Ureter (tissue), 1 donor: ENCODE measurements at places on chromosomes 16 and 17. TPM values are rescaled to one million over a fixed set of nuclear protein-coding genes. Genes with fewer than 3 reads are reported as not detected.

Gene CCL4
- 6.1 TPM for total RNA-seq

DNA sequence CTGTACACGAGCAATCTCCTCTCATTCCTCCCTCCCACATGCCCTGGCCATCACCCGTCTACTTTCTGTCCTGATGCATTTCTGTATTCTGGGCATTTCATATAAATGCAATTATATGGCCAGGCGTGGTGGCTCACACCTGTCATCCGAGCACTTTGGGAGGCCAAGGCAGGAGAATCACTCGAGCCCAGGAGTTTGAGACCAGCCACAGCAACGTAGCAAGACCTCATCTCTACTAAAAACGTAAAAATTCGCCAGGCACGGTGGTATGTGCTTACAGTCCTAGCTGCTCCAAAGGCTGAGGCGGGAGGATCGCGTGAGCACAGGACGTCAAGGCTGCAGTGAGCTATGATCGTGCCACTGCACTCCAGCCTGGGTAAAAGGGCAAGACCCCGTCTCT is 4.8 kb downstream of the MEAK7 start:
- DNase-seq, result no peak

Gene WNK4
- total RNA-seq, result not detected

DNA sequence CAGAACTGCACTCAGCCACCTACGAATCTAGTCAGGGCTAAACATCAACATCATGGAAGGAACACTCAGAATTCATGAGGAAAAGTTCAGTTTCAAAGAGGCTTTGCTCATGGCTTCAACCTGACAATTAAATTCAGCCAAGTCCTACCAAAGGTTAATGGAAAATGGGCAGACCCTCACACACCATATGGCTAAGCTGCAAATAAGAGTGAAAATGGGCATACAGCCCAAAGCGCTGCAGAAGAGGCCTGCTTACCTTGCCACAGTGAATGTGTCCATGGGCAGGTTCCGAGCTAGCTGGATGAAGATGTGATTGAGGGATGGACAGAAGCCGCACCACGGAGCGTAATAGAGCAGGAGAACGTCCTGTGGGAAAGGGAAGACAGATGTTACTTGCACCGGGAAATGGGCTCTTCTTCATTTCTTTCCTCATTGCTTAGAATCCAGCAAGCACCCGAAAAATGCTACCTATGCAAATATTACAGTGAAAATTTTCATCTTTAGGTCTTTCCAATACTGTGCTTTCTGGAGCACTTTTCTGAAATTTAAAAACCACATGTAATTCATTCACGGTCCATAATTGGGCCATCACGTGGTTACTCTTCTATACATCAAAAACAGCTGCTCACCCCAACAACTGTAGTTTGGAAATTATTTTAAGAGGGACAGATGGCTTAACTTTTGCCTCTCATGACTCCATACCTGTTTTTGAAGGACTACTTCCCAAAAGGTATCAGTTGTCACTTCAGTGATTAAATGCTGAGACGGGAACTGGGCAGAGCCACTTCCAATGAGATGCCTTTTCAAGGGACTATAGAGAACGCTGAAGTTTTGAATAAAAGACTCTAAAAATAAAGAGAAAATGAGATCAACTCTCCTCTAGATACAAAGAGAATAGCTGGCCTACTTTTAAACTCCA is 19.6 kb downstream of the SNN start:
- no peak for DNase-seq

DNA sequence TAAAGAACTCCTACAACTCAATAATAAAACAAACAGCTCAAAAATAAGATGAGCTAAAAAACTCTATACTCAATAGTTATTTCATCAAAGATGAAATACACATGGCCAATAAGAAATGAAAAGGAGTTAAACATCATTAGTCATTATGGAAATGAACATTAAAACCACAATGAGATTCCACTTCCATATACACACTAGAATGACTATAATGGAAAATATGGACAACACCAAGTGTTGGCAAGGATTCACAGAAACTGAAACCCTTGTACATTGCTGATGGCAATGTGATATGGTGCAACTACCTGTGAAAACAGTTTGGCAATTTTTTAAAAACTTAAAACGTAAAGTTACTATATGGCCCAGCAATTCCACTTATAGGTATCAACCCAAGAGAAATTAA is 91.4 kb downstream of the GRIN2A start:
- no peak for DNase-seq

Gene SLFN14
- not detected for total RNA-seq

Gene CSH1
- not detected for total RNA-seq

DNA sequence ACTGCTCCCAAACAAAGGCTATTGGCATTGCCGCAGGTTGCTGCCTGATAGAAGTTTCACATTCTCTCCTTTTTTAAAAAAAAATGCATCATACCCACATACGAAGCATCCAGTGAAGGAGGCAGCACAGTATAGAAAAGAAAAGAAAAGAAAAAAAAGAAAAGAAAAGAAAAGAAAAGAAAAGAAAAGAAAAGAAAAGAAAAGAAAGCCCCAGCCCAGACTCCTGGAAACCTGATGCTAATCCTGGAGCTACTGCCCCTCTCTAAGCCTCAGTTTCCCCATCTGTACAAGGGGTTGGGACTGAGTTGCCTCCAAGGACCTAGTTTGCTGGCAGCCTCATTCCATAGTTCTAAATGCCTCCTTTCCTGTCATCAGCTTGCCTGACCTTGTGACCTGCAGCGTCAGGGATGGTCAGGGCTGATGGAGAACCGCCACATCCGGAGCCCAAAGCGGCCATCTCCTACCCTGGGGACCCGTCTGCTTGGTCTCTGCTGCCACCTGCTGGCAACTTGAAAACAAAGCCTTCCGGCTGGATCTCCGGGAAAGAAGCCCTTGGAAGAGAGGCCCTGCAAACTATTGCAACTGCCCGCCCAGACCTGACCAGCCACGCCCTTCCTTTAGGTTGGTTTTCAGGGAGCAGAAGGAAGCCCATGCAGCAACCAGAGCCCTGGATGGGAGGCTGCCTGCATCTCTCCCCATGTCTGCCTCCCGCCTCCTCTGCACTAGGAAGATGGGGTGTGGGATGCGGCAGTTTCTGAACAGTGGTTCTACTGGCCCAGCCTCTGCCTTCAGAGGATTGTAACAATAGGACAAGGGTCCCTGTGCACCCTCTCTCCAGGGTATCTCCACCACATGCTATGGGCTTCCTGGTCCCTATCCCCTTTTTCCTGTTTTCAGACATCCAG is 13.0 kb downstream of the AIPL1 start:
- DNase-seq, result peak; percentile 86

Gene KRT16
- 0.73 TPM for total RNA-seq

Gene KRT28
- not detected for total RNA-seq

DNA sequence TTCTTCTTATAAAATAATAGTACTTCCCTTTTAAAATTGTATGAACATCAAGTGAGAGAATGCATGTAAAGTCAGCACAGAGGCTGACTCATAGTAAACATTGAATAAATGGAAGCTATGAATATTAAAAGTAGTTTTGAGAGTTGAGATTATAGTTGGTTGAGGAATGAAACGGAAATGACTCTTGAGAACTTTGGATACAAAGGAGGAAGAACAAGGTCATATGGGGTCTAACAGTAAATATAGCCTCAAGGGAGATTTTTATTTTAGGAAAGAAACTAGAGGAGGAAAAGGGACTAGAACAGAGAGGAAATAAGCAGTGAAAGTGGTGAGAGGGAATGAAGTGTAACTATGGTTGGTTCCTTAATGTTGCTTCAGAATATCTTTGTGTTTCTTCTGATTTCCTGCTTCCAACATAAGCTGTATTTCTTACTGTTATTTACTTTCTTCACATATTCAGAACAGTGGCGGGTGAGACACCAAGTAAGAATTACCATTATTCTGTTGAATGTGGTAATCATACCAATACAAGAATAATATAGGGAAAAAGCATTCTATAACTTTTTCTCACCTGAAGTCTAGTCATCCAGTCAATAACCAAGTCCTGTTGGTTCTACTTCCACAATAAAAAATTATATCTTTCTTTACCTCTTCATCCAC is 165.1 kb downstream of the CHD9 start:
- DNase-seq, result no peak

GRCh38 chr17:56793957-56794356 is 39.8 kb downstream of the C17orf67 start:
- no peak for DNase-seq

GRCh38 chr16:19853742-19854542 is 30.7 kb downstream of the GPRC5B start:
- no peak for DNase-seq

DNA sequence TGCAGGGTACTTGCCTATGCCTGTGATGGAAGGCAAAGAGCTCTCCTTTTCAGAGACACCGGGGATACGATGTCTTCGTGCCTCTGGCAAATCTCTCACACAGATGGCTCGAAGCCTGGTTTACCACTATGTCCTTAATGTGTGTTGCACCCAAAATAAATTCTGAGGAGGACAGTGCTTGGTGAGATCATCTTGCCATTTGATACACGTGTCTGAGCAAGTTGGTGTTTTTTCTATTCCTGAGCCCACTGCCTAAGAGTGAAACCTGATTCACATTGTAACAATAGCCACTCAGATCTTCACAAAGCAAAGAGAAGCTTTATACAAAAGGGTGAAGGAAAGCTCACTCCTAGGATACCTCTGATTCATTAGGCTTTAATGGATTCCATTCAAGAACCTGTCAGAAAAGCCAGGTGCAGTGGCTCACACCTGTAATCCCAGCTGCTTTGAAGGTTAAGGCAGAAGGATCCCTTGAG is 33.1 kb upstream of the AKAP1 start:
- DNase-seq, result no peak

Gene TMEM235
- total RNA-seq, result not detected

Gene HBQ1
- not detected for total RNA-seq

Gene MMP28
- 23.5 TPM for total RNA-seq

DNA sequence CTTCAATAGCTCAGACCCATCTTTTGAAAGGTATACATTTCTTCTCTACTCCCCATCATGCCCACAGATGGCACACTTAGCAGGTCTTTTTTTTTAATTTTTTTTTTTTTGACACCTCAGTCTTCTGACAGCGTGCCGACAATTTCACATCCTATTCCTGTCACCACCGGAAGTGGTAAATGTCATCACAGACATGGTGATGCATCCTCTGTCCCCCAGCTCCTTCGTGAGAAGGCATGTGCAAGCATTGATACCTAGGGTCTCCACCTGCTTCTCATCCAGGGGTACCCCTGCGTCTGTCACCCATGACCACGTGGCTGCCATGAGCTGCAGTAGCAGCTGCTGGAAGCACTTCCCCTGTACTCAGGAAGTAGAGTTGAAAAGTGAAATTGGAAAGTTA is 35.6 kb downstream of the ELAC2 start:
- no peak for DNase-seq

DNA sequence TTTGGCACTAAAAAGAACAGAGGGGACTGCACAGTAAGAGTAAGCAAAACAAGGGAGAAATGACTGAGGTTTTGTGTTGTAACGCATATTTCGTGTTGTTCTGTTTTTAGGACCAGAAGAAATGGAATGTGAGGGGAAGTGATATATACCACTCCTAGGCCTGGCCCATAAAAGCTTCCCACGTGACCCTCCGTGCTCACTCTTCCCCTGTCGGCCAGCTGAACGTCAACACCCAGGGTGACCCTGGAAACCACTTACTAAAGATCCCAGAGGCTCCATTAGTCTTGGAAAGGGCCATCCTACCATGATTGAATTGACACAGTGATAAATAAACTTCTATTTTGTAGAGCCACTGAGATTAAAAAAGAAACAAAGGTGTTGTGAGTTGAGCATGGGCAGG is 79.8 kb downstream of the HELZ start:
- no peak for DNase-seq

DNA sequence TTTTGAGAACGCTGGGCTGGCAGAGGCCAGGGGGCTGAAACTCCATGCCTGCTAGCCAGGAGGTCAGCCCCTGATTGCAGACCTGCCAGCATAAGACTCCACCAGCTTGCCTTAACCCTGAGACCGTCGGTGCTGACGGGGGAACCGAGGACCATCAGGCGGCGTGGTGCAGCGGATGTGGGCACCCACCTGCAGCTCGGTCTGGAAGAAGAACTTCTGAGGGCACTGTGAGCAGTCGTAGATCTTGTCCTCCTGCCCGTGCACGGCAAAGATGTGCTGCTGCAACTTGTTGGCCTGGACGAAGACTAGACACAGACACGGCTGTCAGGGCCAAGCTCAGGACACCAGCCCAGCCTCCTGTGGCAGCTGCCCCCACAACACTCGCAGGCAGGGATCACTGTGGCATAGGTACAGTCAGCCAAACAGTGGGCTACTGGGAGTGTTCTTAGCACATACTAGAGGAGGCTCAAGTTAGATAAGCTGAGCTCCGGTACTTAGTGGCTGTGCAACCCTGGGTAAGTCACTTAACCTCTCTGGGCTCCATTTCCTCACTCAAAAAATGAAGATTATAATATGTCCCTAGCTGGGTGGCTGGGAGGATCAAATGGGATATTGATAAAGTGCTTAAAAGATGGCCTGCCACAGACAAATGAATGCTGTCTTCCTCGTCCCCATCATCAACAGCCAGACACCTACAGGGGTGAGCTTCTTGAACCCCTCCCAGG is 150.0 kb downstream of the C16orf78 start:
- no peak for DNase-seq

DNA sequence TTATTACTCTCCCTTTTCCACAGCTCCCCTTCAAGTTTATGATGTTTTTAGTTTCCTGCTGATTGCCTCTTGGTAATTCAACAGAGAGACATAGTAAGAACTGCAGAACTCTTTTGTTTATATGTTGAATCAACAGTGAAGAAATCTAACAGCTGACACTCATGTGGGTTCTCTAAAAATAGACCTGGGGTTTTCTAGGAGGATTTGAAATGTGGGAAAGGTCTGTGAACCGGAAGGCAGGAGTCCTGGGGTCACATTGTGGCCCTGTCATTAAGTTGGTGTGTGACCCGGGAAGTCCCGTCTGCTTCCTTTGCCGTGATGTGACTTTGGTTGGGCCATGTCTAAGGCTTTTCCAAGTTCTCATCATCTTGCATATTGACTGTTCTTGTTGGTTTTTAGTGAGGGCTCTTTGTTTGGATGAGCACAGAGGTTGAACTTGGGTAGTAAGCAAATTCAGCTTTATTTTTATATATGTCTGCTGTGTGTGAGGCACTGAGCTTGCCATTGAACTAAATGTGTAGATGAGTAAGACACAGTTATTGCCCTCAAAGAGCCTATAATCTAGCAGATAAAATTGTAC is 48.5 kb upstream of the HS3ST3A1 start:
- no peak for DNase-seq

GRCh38 chr17:51000835-51001638 is 119.6 kb downstream of the SPAG9 start:
- DNase-seq, result no peak

- no peak for DNase-seq
These were observed 175.2 kb downstream of the CPPED1 start for GRCh38 chr16:12628536-12628935.

Gene PRSS36
- 1.1 TPM for total RNA-seq
